ENCODE measurements at places on chromosomes 4 and X.

DNA sequence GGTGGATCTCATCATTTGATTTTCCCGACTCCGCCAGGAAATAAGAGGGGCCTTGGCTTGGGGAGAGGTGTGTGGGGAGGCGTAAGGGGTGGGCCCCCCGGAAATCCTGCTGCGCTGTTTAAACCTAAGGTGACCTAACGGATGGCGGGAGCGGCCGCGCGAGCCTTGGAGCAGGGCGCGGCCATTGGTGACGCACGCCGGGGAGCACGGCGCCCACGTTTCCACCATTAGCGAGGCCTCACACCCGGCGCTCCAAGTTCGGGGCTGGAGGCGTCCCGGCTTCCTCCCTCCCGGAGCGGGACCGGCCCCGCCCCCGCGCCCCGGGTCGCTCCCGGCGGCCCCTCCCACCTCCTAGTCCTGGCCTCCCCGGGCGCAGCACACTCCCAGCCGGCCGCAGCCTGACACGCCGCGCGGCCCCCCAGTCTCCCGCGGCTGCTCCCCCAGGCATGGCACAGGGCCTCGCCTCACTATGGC lies at the start of gene SMS:
Gene SMS (plus strand): TSS at position 354 of the 474 bp plus-strand sequence. CDS start 116 bp downstream, at position 470.
- DNase-seq, result peak; percentile 80

GRCh38 chrX:75883446-75883845 lies 98.4 kb upstream of the MAGEE2 start:
- DNase-seq, result no peak

GRCh38 chr4:186726426-186727168 lies 2.9 kb upstream of the FAT1 start:
- DNase-seq, result peak; percentile 24

DNA sequence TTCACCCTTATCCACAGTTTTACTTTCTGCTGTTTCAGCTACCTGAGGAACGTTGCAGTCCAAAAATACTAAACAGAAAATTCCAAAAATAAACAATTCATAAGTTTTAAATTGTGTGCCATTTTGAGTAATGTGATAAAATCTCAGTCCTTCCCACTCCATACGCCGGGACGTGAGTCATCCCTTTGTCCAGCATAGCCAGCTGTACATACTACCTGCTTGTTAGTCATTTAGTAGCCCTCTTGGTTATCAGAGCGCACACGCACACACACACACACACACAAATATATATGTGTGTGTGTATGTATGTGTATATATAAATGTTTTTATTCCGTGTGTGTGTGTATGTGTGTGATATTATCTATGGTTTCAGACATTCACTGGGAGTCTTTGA lies 4.8 kb upstream of the CCSER1 start:
- no peak for DNase-seq

- DNase-seq, result no peak
These were observed 35.2 kb upstream of the TADA2B start for GRCh38 chr4:7007944-7008343.

GRCh38 chr4:8338351-8338961 lies 68.9 kb downstream of the HTRA3 start:
- no peak for DNase-seq

DNA sequence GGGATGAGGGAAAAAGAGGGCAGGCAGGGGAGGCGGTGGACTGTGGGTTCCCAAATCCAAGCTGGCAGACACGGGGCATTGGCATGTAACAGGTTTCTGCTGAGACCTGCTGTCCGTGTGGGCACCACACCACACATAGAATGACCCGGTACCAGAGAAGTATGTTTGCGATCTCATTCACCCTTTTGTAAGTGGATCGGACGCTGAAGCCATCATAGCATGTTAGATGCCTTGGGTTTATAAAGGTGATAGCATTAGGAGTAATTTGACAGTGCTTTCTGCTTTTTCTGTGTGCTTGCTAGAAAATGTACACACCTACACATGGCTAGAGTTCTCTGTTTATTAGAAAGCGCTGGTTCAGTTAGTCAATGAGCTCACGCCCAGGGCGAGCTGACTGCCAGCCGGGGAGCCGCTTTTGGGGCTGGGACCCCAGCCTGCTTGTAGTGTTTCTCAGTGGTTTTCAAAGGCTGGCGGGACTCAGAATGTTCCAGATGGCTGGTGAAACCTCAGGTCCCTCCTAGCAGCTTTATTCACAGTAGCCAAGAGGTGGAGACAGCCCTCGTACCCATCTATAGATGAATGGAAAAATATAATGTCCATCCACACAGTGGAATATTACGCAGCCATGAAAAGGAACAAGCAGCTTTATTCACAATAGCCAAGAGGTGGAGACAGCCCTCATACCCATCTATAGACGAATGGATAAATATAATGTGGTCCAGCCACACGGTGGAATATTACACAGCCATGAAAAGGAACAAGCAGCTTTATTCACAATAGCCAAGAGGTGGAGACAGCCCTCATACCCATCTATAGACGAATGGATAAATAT lies 579 bp downstream of the IL3RA start:
- no peak for DNase-seq
